ENCODE measurements at places on chromosomes 7 and 10. TPM values are rescaled to one million over a fixed set of nuclear protein-coding genes. Genes with fewer than 3 reads are reported as not detected.

DNA sequence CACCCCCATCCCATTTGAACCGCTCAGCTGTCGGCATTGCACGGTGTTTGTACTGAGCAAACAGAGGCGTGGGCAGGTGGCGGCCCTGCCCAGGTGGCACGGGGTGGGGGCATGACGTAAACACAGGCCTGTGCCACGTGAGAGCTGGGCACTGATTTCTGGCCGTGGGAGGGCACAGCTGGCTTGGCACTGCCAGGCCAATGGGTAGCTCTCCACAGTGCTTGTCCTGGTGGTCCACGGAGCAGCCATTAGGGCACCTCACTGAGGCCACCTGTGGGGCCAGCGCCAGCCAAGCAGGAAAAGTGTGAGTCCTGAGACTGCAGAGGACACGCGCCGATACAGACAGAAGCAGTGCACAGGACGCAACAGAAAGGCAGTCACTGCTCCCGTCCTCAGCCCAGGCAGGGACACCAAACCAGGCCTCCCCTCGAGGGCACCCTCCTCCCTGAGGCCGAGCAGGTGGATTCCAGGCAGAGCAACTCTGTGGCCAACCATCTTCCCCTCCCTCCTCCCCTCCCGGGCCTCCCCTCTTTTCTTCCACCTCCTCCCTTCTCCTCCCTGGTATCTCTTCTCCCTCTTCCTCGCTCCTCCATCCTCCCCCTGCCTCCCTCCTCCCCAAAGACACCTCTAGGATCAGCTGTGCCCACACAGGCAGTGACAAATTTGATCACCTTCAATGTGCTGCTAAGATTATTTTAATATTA lies 258.7 kb downstream of the ELFN1 start:
- DNase-seq: no peak

- no peak for DNase-seq
Observed at GRCh38 chr7:130396109-130396508, 15.8 kb downstream of the CPA1 start.

DNA sequence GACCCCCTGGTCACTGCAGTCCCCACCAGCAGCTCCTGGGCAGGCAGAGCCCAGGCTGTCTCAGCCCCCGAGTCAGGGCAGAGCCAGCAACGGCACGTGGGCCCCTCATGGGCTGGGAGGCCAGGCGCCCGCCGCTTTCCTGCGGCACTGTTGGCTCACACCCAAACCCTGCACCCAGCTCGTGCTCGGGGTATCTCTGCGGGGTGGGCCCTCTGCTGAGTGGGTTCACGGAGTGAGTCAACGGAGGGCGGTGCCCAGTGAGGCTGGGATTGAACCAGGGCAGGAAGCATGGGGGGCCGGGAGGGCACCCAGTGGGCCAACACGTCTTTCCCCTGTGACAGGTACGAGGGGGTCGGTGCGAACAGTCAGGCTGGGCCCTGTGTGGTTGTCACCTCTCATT lies 28.9 kb downstream of the ADAP1 start:
- DNase-seq: no peak

DNA sequence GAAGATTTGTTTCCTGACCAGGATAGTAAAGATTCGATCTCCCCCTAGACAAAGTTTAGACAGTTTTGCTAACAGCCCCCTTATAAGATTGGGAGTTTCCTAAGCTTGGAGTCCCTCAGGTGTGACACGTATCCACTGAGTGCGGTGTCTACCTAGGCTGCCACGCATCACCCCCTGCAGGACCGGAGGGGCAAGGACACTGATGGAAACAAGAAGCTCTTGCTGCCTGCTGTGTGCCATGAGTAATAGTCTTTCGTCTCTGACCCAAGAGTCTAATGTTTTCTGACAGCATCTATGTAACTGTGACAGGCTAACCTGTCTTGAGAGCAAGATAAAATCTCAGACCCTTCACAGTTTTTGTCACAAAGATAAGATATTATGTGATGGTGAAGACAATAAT lies 173.5 kb downstream of the SEMA3E start:
- DNase-seq: no peak

- DNase-seq: no peak
Observed at GRCh38 chr7:33215992-33216391, 86.6 kb downstream of the BBS9 start.

RINT1 gene
- total RNA-seq: 14.1 TPM

CALY gene
- total RNA-seq: not detected
